ENCODE measurements at places on chromosomes 11 and 22.

DNA sequence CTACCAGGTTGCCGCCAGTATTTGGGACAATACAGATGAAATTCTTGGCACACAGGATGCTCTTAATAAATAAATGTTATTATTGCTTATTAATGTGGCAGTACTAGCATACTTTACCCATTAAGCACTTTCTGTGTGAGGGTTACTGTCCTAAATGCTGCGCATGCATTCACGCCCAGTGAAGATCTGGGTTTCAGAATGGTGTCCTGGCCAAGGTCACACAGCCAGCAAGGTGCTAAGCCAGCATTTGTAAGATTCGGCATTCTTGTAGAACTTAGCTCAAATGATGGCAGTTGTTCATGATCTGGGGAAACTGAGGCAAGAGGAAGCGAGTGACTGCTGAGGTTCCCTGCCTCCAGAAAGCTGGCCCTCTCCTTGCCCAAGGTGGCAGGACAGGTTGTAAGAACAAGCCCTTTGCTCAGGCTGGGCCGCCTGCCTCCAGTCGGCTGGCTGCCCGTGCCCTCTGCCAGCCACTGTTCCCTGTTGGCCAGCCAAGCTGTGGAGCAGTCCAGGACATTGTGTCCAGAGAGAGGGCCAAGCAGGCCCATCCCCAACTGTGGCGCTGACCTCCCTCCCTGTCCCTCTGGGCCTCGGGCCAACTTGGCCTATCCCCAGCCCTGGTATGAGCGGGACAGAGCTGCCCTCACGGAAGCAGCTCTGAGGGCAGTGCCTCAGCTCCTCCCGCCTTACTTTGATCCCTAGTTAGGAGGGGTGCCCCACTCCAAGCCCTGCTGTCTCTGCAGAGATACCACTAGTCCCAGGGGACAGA, 28.8 kb downstream of the TOB2 start:
- no peak for DNase-seq

DNA sequence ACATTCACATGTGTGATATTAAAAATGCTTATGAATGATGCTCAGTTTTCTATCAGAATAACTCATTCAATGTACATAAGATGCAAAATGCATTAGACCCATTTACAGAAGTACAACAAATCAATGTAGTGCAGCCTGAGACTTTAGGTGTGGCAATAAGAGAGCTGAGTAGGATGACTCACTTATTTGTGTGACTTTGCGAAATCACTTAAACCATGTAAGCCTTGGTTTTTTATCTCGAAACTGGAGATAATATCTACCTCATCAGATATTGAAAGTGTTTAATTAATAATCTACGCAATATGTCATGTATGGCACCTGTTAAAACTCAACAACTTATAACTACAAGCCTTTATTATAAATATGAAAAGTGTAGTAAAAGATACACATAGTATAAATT, 105.7 kb upstream of the LUZP2 start:
- DNase-seq = no peak

GRCh38 chr22:35226958-35227647, 30.2 kb upstream of the HMGXB4 start:
- no peak for DNase-seq

DNA sequence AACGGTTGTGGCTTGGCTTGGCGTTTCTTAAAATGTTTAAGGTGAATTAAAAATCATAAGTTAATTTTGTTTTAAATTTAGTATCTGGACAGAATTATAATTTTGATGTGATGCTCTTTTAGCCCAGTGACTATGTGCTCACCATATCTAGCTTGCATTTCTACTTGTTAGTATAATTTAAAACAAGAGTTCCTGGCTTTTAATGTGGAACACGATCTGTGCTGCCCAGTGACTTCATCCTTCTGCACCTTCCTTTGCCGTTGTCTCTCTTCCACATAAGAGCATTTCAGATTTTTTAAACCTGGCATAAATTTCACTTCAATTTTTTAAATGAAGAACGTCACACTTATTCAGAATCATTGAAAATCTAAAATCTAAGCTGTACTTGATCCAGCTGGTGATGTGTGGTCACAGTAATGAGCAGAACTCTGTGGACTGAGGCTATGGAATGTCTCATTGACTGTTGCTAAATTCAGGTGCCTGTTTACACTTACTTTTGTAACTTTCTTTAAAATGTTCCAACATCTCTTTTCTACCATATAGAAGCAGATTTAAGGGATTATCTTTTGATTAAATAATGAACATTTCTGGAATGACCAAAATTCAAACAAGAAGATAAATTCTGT, 75.4 kb upstream of the ADSL start:
- no peak for DNase-seq

DNA sequence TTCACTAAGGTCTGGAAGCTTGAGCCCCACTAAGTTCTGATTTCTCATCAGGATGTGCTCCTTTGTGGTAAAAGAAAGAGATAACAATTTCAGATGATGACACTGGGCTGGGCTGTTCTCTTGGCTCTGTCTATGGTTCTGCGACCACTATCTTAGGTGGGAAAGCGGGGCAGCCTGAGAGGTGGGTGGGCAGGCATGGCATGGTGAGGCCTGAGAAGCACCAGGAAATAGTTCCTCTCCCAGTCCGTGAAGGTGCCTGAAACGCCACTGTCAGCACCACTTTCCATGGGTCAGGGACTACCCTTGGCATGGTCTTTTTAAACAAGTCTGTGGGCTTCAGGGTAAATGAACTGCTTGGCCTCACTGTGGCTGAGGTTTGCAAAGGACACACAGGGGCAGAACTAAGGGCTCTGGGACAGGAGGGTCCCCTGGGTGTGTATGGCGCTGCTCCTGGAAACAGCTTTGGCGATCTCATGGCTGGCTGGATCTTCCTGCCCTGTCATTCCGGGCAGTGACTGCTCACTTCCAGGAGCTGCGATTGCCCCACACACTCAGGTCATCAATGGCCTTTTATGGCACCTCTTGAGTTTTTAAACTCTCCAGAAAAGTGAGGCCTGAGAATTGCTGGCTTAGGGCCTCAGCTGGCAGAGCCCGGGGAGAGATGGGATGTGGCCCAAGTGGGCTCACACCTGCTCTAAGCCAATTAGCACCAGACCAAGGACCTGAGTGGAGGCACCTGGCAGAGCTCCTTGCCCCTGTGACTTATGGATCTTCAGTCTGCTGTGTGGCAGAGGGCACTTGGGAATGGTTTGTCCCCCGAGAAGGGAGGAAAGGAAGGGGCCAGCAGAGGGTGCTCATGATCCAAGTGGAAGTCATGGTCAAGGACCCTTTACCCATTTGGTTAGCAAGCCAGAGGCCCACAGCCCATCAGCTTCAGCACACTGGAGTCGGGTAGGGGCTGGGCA, 55.6 kb upstream of the LYVE1 start:
- peak; percentile 71 for DNase-seq

- DNase-seq = no peak
These were observed 35.1 kb upstream of the SUSD2 start for GRCh38 chr22:24146194-24146616.

- no peak for DNase-seq
These were observed 25.4 kb downstream of the COA4 start for GRCh38 chr11:73851046-73851764.

DNA sequence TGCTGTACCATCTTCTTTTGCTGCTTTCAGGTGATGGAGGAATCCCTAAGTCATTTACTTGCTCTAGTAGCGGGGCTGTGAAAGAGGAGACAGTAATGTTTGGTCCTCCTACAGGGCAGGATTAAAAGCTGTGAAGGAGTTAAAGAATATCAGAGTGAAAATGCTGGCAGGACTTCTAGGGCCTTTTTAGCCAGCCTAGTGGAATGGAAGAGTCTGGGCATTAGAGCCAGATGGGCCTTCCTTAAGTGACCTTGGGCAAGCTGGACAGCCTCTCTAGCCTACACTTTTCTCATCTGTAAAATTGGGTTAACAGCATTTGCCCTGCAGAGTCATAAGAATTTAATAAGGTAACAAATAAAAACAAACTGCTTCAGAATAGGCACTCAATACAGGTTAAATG, 114.7 kb downstream of the RBFOX2 start:
- DNase-seq = no peak

- no peak for DNase-seq
These were observed 1373.1 kb downstream of the TBC1D22A start for GRCh38 chr22:48135592-48135991.

DNA sequence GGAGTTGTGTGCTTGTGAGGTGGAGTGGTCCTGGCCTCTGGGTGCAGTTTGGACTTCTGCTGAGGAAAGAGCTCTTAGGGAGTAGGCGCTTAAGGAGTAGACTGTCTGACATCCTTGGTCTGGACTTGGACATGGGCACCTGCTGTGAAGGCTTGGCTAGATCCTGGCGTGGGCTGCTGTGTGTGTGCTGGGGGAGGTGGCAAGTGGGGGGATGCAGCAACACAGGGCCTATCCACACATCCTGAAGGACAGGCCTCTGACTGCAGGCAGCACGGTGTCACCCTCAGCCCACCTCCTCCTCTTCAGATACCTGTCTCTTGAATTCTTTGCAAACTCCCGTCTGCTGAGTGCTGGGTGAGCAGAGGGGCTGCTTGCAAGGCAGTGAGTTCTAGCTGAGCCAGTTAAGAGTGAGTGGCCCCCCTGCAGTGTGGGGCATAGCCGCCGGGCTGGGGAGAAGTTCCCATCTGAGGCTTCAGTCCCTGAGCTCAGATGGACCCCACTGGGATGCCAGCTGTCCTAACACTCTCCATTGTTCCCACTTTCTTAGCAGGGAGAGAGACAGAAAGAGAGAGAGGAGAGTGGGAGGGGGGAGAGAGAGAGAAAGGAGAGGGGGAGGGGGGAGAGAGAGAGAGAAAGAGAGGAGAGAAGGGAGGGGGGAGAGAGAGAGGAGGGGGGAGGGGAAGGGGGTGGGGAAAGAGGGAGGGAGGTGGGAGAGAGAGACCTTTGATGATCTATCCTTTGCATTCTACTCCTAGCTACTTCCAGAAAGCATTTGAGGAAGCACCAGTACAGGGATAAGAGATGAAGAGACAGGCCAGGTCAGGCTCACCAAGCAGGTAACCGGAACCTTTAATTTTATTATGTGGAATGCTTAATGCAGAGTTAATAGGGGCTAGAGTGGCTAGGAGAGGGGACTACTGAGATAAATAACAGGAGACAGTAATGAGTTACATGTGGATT, 12.6 kb downstream of the SOX10 start:
- no peak for DNase-seq

GRCh38 chr11:128467610-128468041, 119.7 kb downstream of the ETS1 start:
- no peak for DNase-seq

DNA sequence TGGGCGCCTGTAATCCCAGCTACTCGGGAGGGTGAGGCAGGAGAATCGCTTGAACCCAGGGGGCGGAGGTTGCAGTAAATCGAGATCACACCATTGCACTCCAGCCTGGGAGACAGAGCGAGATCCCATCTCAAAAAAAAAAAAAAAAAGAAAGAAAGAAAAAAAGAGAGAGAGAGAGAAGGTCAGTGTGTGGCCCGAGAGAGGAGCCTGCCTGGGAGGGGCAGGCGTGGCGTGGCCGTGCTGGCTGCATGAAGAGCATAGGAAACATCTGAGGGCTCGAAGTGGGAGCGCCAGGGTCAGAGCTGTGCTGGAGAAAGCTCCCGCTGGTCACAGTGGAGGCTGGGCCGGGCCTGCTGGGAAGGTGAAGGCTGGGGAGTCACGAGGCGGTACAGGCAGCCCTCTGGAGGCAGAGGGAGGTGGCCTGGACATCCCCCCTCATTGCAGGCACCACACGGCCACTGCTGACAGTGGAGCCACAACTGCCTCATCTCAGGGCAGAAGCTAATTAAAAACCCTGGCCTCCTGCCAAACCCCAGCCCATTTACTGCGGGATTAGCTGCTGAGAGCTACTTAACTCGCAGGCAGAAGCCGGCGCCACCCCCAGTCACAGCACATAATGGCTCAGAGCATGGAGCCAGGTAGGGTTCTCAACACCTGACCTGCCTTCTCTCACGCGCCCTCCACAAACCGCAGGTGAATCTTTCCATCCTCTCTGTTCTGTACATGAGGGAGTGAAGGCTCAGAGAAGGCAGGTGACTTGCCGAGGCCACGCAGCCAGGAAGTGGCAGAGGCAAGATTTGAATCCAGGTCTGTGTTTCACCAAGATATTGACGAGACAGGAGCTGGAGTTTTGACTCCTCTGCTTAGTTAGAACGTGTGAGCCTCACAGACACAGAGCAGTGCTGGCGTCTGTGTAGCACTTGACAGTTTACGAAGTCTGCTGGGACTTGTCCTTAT, 32.6 kb downstream of the NFAM1 start:
- DNase-seq = peak; percentile 53

- no peak for DNase-seq
These were observed 1282.1 kb downstream of the TBC1D22A start for GRCh38 chr22:48044487-48045060.

DNA sequence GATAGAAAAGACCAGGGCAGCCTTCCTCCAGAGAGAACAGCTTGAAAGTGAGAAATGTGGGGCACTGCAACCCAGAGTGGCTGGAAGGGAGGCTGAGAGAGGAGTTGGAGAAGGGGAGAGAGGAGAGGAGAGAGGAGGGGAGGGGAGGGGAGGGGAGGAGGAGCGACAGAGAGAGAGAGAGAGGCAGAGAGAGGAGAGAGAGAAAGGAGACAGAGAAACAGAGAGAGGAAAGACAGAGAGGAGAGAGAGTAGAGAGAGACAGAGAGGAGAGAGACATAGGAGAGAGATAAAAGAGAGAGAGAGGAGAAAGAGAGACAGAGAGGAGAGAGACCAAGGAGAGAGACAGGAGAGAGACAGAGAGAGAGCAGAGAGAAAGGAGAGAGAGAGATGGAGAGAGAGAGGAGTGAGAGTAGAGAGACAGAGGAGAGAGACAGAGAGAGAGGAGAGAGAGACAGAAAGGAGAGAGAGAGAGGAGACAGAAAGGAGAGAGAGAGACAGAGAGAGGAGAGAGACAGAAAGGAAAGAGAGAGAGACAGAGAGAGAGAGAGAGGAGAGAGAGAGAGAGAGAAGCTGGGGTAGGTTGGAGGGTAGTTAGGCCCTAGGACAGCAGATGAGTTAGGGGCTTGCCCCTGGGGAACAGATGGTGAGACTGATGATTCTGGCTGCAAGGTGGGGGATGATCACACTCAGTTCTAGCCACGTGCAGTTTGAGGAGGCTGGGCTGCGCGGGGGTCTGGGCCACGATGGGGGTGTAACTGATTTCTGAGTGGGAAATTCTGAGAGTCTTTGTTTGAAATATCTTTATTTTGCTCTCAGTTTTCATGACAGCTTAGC, 8.5 kb upstream of the SCYL1 start:
- no peak for DNase-seq

GRCh38 chr11:19466314-19466713, 225.6 kb upstream of the E2F8 start:
- no peak for DNase-seq

GRCh38 chr11:109706945-109707344, 285.0 kb downstream of the C11orf87 start:
- no peak for DNase-seq
